ENCODE measurements at places on chromosomes 2 and 18.

- DNase-seq, result no peak
These were observed 6.2 kb upstream of the NEU2 start for GRCh38 chr2:233026198-233026813.

- DNase-seq, result no peak
These were observed 147.9 kb downstream of the DOCK10 start for GRCh38 chr2:224894356-224894755.

DNA sequence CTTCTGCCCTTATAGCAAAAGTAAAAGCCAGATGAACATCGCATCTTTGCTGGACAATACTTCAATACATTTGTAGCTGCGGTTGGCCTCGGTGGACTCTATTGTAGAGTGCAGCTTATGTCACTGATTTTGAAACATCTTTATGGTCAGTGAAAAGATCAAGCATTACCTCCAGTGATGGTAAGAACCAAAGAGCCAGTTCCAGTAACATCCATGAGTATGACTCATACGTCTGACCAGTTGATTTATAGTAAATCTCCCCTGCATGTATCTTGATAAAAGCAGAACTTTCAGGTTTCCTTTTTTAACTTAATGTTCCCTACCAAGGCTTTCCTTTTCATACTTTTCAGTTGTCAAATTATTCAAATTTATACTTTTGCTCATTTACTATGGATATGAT is 119.2 kb upstream of the HNRNPA3 start:
- DNase-seq, result no peak

DNA sequence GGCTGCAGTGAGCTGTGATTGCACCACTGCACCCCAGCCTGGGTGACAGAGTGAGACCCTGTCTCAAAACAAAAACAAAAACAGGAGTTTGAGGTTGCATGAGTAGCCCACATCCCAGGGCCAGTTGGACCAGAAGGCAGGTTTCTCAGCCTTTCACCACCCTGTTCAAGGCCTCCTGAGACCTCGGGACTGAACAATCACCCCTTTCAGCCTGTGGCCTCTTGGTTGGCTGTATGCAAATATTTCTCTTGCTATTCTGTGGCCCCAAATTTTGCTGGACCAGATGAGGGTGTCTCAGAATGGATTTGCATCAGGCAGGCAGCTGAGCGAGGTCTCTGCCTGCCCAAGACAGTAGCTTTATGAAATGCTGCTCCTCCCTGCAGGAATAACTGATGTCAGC is 56.9 kb downstream of the DPYSL5 start:
- no peak for DNase-seq

- no peak for DNase-seq
These were observed 45.2 kb downstream of the PRKCE start for GRCh38 chr2:45696708-45697107.

GRCh38 chr2:5285872-5286769 is 406.1 kb upstream of the SOX11 start:
- DNase-seq, result peak; percentile 14

Measured in NCI-H510A treated with DMSO at 0.1 percent for 48 hours (cell line).